Stimulated activated CD4-positive, alpha-beta T cell treated with anti-CD3 and anti-CD28 coated beads, TNF-alpha, amount 100 ng/mL, for 48 hours (primary cell): ENCODE measurements at places on chromosomes 12 and 14.

- no peak for DNase-seq
These were observed 594 bp downstream of the ARHGDIB start for GRCh38 chr12:14960548-14961465.

- DNase-seq: no peak
These were observed 9.7 kb downstream of the SLC25A47 start for GRCh38 chr14:100332797-100333196.

DNA sequence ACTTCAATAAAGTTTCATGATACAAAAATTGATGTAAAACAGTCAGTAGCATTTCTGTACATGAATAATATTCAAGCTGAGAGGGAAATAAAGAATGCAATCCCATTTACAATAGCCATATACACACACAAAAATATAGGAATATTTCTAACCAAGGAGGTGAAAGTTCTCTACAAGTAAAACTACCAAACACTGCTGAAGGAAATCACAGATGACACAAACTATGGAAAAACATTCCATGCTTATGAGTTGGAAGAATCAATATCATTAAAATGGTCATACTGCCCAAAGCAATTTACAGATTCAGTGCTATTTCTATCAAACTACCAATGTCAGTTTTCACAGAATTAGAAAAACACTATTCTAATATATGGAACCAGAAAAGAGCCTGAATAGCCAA lies 272.3 kb downstream of the TMTC2 start:
- no peak for DNase-seq

DNA sequence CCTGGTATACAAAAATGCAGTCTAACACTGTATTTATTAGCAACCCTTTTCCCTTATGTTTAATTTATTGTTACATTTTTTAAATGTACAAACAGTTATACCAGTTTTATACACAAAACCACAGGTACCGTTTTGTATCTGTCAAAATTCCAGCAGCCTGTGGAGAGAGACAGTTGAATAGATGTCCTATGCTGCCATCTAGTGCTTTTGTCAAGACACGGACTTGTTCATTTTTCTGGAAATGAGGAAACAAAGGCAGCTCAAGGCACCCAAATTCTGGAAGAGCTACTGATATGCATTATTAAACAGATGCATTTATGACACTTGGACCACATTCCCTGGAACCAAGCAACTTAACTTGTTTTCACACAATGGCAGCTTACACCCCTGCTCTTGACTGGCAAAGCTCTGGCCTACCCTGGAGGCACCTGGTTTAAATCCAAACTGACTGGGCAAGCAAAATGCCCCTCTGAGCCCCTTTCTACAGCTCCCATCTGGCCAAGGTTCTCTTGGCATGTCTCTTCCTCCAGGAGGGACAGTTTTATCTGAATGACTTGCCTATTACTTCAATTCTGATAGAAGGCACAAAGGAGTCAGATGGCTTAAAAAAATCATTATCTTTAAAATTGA lies 286.9 kb upstream of the PRKD1 start:
- DNase-seq: no peak

- DNase-seq: no peak
These were observed 255.8 kb upstream of the FOXN3 start for GRCh38 chr14:89672636-89673511.

- no peak for DNase-seq
These were observed 29.6 kb upstream of the TCL1B start for GRCh38 chr14:95656634-95657033.

- no peak for DNase-seq
These were observed 5.4 kb upstream of the GSC start for GRCh38 chr14:94775091-94775870.

DNA sequence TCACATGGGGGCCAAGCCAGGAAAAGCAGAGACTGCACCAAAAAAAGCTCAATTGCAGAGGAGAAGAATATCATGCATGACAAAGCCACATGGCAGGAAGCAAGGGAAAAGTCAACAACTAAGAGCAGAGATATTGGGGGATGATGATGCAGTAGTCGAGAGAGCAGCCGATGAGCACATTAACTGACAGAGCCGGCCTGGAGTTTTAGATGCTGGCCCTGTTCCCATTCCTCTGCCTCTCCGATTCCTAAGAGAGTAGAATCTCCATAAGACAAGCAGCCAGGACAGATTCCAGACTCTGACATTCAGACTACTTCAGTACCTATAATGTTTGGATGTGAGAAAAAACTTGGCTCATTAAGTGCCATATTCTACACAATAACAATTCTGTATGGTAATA lies 155.9 kb downstream of the KCNH5 start:
- no peak for DNase-seq

DNA sequence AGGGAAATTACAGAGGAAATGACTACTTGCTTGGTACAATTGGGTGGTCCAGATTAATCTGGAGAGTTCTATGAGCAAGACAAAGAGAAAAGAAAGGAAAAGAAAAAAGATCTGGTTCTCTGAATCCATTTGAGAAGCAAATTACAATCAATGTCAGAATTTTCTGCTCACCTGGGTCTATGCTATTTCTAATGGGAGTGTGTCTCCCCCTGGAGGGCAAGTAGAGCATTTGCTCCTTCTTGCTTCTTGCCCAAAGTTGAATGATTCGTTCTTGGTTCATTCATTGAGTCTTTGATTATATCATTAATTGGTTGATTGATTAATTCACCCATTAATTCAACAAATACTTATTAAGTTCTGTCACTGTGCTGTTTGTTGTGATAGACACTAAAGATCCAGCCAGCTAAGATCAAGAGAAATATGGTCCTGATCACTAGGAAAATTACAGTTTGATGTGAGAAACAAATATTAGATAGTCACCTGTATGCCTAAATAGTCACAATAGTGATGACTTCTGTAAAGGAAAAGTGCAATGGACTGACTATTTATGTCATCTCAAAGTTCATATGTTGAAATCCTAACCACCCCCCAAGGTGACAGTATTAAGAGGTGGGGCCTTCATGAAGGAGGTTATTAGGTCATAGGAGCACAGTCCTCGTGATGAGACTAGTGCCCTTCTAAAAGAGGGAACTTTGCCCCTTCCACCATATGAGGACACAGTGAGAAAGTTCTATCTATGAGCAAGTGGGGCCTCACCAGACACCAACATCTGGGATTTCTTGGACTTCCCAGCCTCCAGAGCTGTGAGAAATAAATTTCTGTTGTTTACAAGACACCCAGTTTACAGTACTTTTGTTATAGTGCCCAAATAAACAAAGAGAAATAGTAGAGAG lies 8.0 kb upstream of the ASB8 start:
- DNase-seq: no peak

GRCh38 chr14:92516966-92517506 lies 3.5 kb downstream of the RIN3 start:
- no peak for DNase-seq

GRCh38 chr14:76081642-76082041 lies 70.1 kb upstream of the GPATCH2L start:
- no peak for DNase-seq

GRCh38 chr12:124520907-124521306 lies 46.5 kb downstream of the NCOR2 start:
- DNase-seq: no peak

- DNase-seq: no peak
These were observed 265.5 kb upstream of the GRIP1 start for GRCh38 chr12:66944365-66944764.

DNA sequence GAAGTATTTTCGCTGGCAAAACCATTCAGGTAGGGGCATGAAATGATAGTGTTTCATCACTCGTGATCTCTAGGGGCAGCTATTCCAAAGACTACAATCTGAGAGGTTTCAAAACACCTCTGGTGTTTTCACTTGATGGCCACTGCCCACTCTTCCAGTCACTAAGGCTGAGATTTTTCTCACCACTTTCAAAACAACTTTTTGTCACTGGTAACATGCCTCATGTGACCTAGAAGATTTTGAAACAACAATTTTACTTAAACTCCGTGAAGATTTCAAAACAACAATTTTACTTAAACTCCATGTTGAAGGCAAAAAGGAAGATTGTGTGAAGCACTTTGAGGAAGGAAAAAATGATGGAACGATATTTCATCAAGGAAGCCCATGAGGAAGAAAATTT lies 1.2 kb upstream of the IRAK3 start:
- no peak for DNase-seq

DNA sequence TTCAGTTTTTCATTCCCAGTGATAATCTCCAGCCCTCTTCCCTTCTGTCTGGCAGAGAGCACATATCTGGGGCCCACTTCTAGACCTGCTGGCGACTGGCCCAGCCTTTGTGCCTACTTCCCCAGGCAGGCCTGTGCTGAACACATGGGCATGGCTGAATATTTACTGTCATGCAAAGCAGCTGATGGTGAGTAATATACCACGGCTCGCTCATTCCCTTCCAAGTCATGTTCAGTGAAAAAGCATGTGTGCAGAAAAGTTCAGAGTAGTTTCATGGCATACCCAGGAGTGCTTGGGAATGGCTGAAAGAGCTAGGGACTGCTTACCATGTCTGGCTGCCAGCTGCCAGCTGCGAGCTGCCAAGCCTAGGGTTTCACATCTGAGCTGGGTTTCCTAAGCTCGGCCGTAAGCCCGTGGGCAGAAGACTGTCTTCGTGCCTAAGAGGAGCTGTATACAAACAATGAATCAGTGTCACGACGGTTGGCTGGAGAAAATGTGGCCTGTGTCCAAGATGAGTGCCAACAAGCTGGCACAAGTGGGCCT lies 179.9 kb upstream of the PELI2 start:
- no peak for DNase-seq

GRCh38 chr12:126667339-126667738 lies 1599.6 kb upstream of the TMEM132C start:
- no peak for DNase-seq

GRCh38 chr12:71036526-71036925 lies 116.0 kb upstream of the PTPRR start:
- no peak for DNase-seq

DNA sequence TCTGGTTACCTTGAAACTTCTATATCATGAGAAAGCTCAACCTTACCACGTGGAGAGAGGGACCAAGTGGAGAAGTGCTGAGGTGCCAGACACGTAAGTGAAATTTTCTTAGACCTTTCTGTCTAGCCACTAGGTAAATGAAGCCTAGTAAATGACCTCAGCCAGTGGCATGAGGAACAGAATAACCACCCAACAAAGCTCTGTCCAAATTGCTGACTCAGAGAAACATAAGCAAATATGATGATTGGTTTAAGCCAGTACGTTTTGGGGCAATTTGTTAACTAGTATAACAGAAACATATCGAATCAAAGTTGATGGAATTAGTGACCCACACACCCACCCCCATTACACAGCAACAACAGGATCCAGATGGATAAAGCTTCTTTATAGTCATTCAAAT lies 75.2 kb upstream of the MAX start:
- no peak for DNase-seq

DNA sequence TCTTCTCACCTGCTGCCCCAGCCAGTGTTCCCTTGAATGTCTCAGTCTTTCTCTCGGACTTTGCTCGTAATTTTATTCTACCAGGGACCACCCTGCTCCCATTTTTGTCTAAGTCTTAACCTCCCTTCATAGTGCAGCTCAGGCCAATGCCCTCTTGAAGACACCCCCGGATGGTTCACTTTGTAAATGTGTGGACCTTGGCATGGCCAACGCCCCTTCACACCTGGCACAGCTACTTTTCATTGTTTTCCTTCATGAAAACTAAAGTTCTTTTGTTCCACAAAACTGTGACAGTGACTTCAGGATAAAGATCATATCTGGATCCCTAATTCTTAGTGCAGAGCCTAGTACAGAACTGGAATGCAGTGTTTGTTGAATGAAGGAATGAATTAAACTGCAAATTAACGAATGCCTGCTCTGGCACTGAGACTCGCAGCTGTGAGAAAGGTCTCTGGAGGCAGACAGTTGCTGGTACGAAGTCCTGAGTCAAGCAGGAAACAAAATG lies 3.5 kb upstream of the RNASE4 start:
- DNase-seq: no peak

DNA sequence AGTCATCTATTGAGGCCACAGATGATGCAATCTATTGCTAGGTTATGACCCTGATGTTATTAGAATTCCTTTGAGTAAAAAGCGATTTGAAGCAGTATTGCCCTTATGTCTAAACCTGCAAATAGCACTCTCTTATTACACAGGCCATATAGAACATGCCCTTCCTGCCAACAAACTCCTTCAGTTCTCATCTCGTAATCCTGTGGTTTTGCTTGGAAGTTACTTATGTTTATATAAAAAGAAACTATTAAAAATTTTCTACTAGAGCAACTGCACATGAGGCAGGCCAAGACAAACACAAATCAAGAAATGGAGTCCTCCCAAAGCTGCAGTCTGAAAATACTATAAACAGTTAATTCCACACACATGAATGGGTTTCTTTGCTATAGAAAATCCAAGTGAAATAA lies 1200.2 kb downstream of the LRFN5 start:
- no peak for DNase-seq

- DNase-seq: no peak
These were observed 16.1 kb upstream of the UBC start for GRCh38 chr12:124930586-124930985.

DNA sequence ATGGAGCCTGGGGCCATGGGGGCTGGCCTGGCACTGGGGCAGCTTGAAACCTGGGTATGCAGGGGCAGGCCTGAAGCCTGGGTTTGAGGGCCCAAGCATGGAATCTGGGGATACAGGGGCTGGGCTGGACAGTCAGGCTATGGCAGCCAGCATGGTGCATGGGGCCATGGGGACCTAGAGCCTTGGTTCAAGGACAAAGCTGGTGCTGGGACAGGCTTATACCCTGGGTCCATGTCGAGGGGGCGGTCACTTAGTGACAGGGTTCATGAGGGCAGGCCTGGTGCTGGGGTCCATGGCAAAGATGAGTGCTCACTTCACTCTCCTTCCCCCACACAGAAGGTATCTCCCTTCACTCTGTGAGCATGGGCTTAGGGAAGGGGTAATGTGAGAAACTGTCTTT lies 116.2 kb downstream of the BBS10 start:
- DNase-seq: no peak

DNA sequence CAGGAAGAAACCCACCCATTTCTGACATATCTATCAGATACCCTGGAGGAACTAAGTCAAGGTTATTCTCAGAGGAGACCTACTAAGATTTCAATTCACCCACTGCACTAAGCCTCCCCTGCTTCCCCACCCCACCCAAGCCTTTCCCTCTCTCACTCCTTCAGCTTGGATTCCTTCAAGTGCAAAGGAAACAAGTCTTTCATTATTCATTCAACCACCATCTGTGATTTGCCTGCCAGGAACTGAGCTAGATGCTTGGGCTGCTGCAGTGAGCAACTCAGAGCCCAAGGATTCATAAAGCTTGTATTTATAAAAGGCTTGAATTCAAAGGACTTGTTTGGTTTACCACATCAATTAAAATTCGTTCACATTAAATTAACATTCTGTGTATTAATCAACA lies 161.3 kb downstream of the GXYLT1 start:
- DNase-seq: no peak

- DNase-seq: no peak
These were observed 3.5 kb upstream of the CD63 start for GRCh38 chr12:55732288-55732687.

- DNase-seq: no peak
These were observed 65.8 kb downstream of the ITPK1 start for GRCh38 chr14:93049867-93050331.

DNA sequence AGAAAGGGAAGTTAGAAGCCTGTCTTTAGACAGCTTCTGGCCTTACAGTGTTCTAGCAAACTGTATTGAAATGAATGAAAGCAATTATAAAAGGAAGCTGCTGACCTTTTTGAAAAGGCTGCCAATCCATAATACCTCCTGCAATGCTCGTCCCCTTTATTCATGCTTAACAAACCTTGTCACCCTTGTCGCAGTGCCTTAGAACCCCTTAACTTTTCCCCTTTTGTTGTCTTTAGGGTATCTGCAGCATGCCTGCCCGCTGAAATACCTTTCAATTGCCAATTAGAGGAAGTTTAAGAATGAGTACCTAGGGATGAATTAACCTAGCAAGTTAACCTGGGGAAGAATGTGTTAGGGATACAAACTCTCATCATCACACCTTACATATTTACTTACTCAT lies 731.2 kb downstream of the RERGL start:
- DNase-seq: no peak
